ENCODE measurements at places on chromosomes 3 and 15. TPM values are rescaled to one million over a fixed set of nuclear protein-coding genes. Genes with fewer than 3 reads are reported as not detected.

GRCh38 chr3:149151843-149152242 lies 22.4 kb downstream of the HPS3 start:
- no peak for DNase-seq

DNA sequence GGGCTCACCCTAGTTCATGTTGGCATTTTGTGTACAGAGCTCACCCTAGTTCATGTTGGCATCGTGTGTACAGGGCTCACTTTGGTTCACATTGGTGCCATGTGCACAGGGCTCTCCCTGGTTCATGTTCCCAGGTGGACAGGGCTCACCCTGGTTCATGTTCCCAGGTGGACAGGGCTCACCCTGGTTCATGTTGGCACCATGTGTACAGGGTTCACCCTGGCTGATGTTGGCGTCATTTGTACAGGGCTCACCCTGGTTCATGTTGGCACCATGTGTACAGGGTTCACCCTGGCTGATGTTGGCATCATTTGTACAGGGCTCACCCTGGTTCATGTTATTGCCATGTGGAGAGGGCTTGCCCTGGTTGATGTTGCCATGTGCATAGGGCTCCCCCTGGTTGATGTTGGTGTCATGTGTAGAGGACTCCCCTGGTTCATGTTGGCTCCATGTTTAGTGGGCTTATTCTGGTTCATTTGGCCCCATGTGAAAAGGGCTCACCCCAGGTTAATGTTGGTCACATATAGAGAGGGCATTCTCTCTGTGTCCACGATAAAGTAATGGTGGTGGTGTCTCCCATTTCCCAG lies 31.7 kb upstream of the NR2C2 start:
- DNase-seq = peak; percentile 37

The PCLAF gene
- total RNA-seq = 1.1 TPM

DNA sequence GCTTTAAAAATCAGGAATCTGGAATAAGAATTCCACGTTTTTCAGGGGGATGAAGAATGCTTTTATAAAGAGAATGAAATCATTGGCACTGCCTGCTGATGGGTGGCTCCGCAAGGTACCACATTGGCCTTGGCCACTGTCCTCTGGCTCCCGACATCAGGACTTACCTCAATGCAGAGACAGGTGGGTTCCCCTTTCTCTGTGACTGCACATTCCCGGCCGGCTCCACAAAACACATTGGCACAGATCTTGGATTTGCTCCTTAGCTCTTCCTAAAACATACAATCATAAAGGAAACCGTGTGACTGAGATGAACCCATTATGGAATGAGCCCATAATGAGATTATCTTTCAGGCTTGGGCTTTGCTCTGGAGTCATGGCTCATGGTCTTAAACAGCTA lies 35.0 kb downstream of the FSTL1 start:
- DNase-seq = no peak

- no peak for DNase-seq
Measured at GRCh38 chr3:191358929-191359328, 28.6 kb upstream of the UTS2B start.

- DNase-seq = no peak
Measured at GRCh38 chr3:39267631-39268548, 11.9 kb downstream of the CX3CR1 start.
